ENCODE measurements at places on chromosomes 6 and 20.

DNA sequence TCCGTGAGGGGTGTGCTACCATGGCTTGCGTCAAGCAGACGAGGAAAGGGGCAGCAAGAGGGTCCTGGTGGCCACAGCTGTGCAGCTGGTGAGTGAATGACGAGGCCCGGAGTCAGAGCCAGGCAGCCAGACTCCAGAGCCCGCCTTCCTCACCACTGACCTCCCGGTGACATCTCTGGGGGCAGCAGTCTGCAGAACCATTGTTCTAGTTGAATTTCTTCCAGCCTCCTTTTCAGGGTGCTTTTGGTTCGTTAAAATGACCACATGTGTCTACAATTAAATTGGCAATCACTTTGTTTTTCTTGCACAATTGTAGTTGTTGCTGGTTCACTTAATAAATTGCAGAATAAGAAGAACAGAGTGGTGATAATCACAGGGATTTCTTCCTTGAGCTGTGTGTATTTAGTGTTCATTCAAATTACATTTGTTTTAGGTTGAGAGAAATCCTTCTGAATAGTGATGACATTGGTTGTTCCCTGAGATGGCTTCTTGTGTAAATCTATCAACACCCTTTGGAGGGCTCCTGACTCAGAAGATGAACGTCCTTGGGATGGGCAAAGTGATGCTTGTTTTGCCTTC lies 96.4 kb downstream of the TULP4 start:
- no peak for DNase-seq

- DNase-seq, result no peak
Observed at GRCh38 chr20:63509088-63509564, 10.2 kb upstream of the EEF1A2 start.

GRCh38 chr6:156185113-156185512 lies 592.1 kb upstream of the ARID1B start:
- DNase-seq, result no peak

GRCh38 chr20:24339210-24339641 lies 130.2 kb upstream of the SYNDIG1 start:
- DNase-seq, result no peak

DNA sequence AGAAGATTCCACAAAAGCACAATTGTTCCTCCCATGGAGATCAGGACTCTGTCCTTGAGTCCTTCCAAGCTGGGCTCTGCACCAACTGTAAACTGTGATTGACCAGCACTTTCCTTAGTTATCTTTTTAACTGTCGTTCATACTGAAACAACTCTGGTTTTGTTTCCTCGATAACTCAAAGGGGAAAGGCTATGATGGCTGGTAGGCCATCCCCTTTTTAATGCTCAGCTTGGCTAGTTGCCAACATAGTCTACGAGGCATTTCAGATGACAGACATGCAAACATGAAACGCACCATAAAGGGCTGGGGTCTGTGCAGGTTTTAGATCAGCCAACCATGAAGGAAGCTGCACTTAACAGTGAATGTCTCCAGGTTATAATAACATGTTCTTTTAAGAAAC lies 497.1 kb upstream of the ARID1B start:
- DNase-seq, result no peak

GRCh38 chr6:114108119-114109002 lies 137.4 kb upstream of the HDAC2 start:
- no peak for DNase-seq

- DNase-seq, result no peak
Observed at GRCh38 chr20:38982291-38982690, 20.1 kb downstream of the DHX35 start.

GRCh38 chr6:169807699-169808607 lies 56.5 kb downstream of the ERMARD start:
- peak; percentile 8 for DNase-seq

DNA sequence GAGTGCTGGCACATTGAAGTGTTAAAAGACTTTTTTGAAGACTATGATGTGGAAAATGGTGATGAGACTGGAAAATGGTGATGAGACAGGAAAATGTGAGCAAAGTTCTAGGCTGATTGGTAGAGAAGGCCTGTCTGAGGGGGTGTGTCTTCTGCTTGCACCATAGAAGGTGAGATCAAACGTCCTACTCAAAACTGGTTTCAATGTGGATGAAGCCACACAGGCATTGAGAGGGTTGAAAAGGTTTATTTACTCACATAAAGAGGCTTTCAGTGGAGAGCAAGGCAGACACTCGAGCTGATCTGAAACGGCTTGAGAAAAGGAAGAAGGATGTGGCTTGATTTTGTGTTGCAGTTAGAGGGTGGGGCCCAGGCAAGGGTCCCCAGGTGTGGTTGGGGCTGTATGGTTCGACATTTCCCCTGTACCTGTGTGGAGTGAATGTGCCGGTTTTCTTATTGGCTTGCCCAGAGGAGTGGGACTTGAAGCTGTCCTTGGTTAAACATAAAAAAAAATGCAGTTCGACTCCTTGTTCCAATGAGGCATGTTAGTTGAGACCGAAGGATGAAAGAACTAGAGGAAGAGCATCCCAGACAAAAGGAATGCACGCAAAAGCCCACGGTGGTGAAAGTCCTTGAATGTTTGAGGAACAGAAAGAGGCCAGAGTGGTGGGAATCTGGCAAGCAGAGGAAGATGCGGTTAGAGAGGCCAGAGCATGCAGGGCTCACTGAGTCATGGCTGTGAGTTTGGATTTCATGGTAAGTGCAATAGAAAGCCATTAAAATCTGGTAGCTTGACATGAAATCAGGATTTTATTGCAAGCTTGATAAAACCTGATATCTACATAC lies 172.3 kb downstream of the EPM2A start:
- DNase-seq, result no peak

DNA sequence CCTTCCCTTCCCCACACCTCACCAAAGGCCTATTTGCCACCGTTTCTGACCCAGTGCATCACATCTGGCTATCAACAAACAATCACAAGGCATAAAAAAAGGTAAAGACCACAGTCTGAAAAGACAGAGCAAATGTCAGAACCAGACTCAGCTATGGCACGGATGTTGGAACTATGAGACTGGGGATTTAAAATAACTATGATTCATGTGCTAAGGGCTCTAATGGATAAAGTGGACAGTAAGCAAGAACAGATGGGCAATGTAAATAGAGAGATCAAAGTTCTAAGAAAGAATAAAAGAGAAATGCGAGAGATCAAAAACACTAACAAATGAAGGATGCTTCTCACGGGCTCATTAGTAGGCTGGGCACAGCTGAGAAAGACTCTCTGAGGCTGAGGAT lies 99.5 kb downstream of the LAMP5 start:
- no peak for DNase-seq

DNA sequence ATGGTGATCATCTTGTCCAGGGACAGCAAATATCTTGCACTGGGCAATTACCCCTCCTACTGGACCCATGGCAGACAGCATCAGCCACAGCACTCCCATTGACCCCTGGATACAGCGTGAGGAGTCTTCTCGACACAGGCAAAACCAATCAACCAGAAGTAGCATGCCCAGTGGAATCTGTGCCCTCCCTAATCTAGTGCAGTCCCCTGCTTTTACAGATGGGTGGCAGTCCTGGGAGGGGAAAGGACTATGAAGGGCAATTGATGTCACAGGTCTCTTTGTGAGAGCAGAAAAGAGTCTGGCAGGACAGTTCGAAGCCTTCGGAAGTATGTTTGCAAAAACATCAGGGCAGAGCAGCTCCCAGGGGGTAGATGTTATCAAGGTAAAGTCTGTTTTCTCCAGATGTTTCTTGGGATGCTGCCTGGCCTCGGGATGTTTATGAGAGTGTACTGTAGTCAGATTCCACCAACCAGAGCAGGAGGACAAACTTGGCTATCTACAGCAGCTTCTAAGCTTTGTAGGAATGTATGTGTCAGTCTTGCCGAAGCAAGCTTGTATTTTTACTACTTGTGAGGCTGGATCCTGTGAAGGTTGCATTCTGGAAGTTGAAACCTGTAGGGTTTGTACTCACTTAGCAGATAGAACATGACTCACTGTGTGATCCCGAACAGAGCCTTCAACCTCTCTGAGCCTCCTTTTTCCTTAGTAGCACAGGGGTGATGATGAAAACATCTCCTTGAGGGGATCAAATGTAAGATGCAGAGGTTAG lies 63.0 kb upstream of the MYL9 start:
- DNase-seq, result no peak

GRCh38 chr6:153231048-153231646 lies 100.1 kb upstream of the RGS17 start:
- DNase-seq, result peak; percentile 15

DNA sequence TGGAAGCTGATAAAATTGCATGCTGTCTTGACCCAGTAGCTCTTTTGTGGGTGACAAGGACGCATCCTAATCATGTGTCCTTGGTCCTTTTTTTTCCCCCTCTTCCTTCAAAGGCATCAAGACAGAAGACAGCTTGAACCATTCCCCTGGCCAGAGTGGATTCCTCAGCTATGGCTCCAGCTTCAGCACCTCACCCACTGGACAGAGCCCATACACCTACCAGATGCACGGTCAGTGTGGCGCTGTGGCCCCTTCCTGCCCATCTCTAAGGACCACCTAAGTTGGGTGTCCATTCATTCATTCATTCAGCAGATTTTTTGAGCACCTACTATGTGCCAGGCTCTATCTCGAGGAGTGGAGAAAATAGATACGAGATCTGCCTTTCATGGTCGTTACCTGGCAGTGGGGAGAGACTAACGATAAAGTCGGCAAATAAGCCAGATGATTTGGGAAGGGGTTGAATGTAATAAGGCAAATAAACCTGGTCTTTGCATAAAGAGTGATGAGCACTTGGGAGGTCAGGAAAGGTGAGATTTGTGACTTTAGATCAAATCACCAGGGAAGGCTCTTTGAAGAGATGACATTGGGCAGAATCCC lies 121.5 kb downstream of the EYA2 start:
- no peak for DNase-seq

GRCh38 chr6:53439556-53439955 lies 90.8 kb upstream of the ELOVL5 start:
- DNase-seq, result no peak

DNA sequence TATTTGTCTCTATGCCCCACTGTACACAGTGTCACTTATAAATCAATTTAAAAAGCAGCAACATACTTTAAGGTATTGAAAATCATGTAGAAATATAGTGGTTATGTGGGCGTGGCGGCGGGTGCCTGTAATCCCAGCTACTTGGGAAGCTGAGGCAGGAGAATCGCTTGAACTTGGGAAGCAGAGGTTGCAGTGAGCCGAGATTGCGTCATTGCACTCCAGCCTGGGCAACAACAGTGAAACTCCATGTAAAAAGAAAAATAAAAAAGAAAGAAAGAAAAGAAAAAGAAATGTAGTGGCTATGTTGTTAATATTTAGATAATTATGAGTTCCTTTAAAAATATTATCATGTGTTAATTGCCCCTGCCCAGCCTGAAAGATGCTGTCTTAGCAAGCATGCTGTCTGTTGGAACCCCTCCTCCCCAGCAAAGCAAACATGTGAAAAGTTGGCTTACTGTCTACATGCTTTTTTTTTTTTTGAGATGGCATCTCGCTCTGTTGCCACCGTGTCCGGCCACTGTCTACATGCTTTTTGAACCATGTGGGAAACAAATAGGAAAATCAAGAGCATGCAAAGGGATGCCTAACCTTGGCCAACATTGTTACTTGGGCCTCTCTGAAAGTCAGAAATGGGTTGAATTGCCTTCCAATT lies 151.4 kb upstream of the TSHZ2 start:
- no peak for DNase-seq

DNA sequence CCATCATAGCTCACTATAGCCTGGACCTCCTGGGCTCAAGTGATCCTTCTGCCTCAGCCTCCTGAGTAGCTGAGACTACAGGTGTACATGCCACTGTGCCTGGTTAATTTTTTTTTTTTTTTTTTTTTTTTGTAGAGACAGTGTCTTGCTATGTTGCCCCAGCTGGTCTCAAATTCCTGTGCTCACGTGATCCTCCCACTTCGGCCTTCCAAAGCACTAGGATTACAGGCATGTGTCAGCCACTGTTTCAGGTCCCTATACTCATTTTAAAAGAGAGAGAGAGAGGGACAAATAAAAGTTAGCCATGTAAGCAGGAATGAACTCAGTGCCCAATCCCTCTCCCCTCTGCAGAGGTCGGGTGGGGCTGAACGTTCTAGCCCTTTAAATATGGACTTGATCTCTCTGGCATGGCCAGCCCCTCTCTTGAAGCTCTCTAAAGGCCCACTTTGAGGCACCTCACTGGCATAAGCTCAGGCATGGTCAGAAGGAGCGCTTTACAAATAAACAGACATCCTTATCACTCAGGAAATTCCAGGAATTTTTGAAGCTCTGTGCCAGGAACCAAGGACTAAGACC lies 9.0 kb upstream of the SERPINB1 start:
- DNase-seq, result no peak

DNA sequence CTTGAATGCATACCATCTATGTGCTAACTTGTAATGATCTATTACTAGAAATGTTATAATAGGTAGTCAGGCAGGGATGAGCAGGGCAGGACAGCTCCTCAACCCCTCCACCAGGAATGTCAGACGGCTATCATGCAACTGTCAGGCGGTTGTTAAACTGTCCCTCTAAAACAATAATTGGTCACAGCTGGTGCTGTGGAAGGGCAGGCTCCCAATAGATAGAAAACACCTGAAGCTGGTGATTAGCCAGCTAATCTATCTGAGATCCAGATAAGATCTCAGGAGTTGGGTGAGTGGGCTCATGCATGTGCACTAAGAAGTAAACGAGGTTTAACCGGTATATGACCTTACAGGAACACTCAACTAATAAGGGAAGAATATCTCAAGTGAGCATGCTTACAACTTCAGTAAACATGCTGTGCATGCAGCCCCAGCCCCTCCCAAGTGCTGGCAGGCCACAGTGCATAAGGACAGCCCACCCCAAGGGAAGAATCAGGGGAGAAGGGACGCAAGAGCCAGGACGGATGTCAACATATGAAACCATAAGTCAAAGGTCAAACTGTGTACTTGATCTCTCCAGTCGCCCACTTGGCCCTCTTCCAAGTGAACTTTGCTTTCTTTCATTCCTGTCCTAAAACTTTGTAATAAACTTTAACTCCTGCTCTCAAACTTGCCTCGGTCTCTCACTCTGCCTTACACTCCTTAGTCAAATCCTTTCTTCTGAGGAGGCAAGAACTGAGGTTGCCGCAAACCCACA lies 566.2 kb upstream of the NRSN1 start:
- DNase-seq, result no peak

- peak; percentile 8 for DNase-seq
Observed at GRCh38 chr20:23605867-23606651, at the start of gene CST9. Gene CST9 (minus strand): TSS chr20:23605917. CDS start chr20:23605864, 53 bp downstream.

- peak; percentile 55 for DNase-seq
Observed at GRCh38 chr6:11975353-11975977, 36.6 kb upstream of the HIVEP1 start.

GRCh38 chr6:149212892-149213801 lies 104.4 kb upstream of the TAB2 start:
- DNase-seq, result peak; percentile 47
